A549 treated with CpdA at 1 μM for 4 hours (cell line): ENCODE measurements at places on chromosomes 7 and 10. TPM values are rescaled to one million over a fixed set of nuclear protein-coding genes. Genes with fewer than 3 reads are reported as not detected.

NPSR1 gene
- total RNA-seq, result not detected in 5 replicates

CNOT4 gene
- 10.8 to 12.1 TPM (median 11.5 TPM) in 5 replicates for total RNA-seq

DNAJC12 gene
- total RNA-seq, result 56.2 to 75.8 TPM (median 66.0 TPM) in 5 replicates

TRIM74 gene
- total RNA-seq, result 0.27 to 0.69 TPM (median 0.45 TPM) in 5 replicates

C1QL3 gene
- total RNA-seq, result not detected in 5 replicates

ACSL5 gene
- total RNA-seq, result 0.08 to 0.21 TPM (median 0.13 TPM) in 5 replicates

TWIST1 gene
- total RNA-seq, result 1.4 to 4.2 TPM (median 3.6 TPM) in 5 replicates

ACTL6B gene
- not detected in 5 replicates for total RNA-seq

PTF1A gene
- total RNA-seq, result not detected in 5 replicates

TMEM139 gene
- total RNA-seq, result 0.48 to 1.1 TPM (median 1.0 TPM) in 5 replicates
